ENCODE measurements at places on chromosomes 5 and 9. TPM values are rescaled to one million over a fixed set of nuclear protein-coding genes. Genes with fewer than 3 reads are reported as not detected.

Gene IL13
- not detected for total RNA-seq

Gene SLC28A3
- 0.09 TPM for total RNA-seq

Gene SPAG8
- 1.2 TPM for total RNA-seq

Gene F2RL2
- total RNA-seq = 5.4 TPM

Gene NEUROG1
- not detected for total RNA-seq

Gene ANGPTL2
- 125 TPM for total RNA-seq

Gene NR6A1
- total RNA-seq = 0.14 TPM

Gene ZNF366
- total RNA-seq = not detected

Gene DMRTA1
- 0.28 TPM for total RNA-seq

Gene QRFP
- not detected for total RNA-seq

Gene ORM1
- not detected for total RNA-seq

Gene KLF9
- total RNA-seq = 102 TPM

Gene RRAGA
- 49.5 TPM for total RNA-seq

Gene PLEKHG4B
- not detected for total RNA-seq

Gene IRF1
- total RNA-seq = 12.3 TPM

Gene CDC14B
- total RNA-seq = 22.8 TPM

Gene SAXO1
- under 0.01 TPM for total RNA-seq

Gene RXFP3
- total RNA-seq = not detected

Gene SH3GL2
- not detected for total RNA-seq

Gene STK10
- total RNA-seq = 10.5 TPM

Gene FBXL7
- 2.9 TPM for total RNA-seq

Gene PDZD2
- 0.43 TPM for total RNA-seq
